DMS79 treated with DMSO at 0.1 percent for 48 hours (cell line): ENCODE measurements at places on chromosomes 13 and 19.
A peak's percentile ranks its signal among the peaks of the same experiment; 100 is the strongest.

GRCh38 chr19:23095418-23095817 is 21.4 kb upstream of the ZNF730 start:
- no peak for DNase-seq

DNA sequence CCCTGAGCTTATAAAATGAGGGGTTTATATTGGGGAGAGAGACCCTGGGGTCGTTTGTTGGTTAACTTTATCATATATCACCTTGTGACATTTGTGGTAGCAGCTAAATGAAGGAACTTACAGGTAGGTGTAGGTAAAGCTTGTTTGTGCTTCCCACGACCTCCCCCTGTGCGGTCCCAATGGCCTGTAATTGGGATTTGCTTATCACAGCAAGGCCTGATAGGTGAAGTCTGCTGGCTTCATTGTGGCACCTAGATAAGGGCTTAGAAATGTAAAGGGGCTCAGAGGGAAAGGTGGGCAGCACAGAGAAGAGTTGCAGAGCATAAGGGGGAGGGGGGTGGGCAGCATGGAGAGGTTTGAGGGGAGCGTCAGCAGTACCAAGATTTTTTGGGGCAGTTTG is 35.5 kb upstream of the MLNR start:
- DNase-seq: no peak

- no peak for DNase-seq
Measured at GRCh38 chr13:43134868-43135267, 111.5 kb downstream of the DNAJC15 start.

DNA sequence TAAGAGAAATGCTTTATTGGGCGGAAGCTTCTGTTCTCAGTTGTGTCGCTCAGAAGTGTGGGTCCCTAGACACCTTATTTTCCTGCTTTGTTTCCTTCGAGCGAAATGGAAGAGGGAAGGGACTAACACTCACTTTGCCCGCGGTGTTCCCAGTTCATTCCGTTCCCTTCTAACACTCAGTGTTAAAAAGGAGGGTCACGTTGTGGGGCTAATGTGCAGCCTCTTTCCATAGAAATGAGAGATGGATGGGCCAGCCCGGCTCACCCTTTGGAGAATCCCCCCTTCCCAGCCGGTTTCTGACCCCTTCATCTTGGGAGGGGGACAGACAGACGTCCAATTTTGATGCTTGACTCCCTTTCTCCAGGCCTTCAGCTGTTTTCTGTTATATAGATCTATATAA is 2.3 kb downstream of the ATP11A start:
- peak; percentile 69 for DNase-seq

DNA sequence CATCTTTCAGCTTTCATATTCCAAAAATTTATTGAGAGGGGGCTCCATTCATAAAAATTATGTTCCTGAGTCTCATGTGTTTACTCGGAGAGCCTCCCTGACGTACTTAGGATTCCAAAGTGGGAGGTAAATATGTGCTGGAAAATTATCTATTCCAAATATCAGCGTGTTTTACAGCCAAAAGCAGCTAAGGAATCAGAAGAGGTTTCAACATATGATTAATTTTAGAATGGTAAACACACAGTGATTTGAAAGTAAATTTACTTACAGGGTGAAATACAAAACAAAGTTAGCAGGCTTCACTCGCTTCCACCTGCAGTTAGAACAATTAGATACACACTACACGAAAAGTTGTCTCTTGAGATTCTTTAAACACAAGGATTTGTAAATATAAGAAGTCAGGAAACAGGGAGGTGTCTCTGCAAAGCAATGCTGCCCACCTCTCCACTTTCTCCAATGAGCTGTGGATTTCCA is 313.8 kb upstream of the NBEA start:
- no peak for DNase-seq

GRCh38 chr13:44365008-44365407 is 8.6 kb upstream of the SERP2 start:
- DNase-seq: no peak

DNA sequence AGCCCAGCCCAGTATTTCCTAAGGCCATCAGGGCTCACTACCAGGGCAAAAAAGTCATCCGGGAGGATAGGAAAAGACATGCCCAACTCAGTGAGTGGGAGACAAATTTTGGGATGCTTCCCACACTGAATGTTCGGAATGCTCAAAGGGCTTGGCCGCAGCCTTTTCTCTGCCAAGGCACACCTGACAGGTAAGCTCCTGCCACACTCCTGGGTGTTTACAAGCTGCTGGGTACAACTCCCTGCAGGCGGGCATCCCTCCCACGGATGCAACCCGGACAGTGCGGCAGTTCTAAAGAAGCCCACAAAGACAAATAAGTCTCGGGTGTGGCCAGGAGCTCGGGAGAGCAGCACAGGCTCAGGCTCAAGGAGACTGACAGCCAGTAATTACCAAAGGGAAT is 28.1 kb downstream of the SLC7A1 start:
- DNase-seq: no peak

- no peak for DNase-seq
Measured at GRCh38 chr19:391726-392374, 17.1 kb downstream of the C2CD4C start.

- DNase-seq: no peak
Measured at GRCh38 chr13:81230386-81230785, 889.5 kb upstream of the SPRY2 start.

GRCh38 chr13:37627428-37627827 is 28.9 kb upstream of the POSTN start:
- DNase-seq: no peak

DNA sequence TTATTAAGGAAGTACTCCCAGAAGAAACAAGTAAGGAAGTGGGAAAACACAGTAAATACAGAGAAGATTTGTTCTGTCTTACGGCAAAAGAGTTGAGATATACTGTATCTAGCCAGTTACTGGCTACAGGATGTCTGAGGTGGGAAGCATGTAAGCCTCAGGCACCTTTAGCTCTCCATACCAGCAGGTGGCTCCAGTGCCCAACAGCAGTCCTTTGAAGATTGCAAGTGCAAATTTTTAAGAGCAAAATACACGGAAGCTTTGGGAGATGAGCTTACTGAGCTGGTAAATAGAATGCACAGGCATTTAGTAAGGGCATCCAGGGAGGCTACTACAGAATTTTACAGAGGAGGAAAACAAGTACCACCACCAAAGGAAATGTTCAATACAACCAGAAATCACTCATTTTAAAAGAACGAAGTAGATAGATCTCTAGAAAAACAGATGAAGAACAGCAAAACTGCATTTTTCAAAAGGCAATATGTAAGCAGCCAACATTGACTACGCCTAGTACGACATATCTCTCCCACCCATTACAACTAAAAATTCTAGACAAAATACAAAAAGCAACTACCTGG is 57.9 kb upstream of the VSTM2B start:
- DNase-seq: no peak

GRCh38 chr13:94764576-94765321 is 52.4 kb upstream of the SOX21 start:
- DNase-seq: no peak

DNA sequence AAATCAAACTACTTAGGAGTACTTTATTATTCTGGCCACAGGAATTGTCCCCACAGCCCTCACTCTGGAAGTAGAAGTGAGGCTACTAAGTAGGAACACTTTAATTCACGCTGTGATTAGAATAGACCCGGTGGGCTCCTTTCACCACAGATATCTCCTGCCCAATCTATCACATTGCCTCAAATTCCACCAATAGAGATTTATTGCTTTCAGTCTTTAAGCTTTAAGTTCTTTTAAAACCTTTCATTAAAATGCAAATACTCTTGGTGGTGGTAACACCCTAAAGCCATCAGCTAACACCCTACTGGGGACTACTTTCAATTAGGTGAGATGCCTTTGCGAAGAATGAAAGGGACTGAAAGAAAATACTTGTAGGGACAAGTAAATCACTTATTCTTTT is 181.9 kb downstream of the DACH1 start:
- no peak for DNase-seq

DNA sequence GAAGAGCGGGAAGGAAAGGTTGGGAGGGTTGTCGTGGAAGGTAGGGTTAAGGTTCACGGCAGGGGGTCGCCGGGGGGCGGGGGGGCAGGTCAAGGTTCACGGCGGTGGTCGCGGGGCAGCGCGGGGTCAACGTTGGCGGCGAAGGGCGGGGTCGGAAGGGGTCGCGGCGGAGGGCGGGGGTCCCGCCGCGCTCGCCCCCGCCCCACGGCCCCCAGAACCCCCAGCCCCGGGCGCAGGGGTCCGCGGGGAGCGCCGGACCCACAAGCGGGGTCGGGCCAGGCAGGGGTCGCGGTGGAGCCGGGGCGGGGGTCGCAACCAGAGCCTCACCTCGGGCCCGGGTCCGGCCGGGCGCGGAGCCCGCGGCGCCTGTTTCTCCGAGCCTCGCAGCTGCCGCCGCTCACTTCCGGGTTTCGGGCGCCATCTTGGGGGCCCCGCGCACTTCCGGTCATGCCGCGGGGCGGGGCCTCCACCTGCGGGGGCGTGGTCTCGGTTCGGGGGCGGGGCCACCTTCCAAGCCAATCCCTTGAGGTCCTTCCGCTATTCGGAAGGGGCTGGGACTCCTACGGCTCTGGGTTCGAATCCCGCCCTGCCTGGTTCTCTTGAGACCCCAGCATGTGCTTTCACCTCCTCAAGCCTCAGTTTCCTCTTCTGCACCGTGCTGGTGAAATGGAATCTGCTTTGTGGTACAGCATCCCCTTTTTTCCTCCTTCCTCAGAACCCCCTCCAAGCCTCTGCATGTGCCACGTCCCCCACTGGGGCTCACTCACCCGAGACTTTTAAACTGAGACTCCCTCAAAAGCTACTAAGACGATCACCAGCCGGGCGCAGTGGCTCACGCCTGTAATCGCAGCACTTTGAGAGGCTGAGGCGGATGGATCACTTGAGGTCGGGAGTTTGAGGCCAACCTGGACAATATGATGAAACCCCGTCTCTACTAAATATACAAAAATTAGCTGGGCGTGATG is at the start of gene SBNO2:
Gene SBNO2, minus strand, starts transcription at position 424 of the 965 bp plus-strand sequence. CDS start 19,992 bp downstream, outside the sequence.
- peak; percentile 44 for DNase-seq

GRCh38 chr19:32877323-32877912 is 7.9 kb upstream of the SLC7A9 start:
- DNase-seq: no peak

DNA sequence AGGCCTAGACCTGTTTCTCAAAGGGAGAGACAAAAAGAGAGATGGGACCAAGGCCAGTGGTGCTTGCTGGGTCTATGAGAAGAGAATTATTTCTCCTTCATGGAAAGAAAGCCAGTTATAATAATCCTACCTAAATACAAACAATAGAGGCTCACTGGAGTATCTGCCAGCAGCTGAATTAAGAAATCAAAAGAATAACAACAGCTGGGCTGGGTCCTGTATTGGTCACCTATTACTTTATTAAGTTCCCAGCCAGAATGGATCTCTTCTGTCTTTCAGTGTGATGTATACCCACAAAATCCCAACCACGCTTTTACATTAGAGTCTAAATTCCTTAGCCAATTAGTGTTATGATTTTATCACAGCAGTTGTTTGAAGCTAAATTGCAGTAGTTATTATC is 297.8 kb upstream of the DACH1 start:
- no peak for DNase-seq

- DNase-seq: no peak
Measured at GRCh38 chr19:40056505-40056904, 474 bp upstream of the ZNF780B start.

DNA sequence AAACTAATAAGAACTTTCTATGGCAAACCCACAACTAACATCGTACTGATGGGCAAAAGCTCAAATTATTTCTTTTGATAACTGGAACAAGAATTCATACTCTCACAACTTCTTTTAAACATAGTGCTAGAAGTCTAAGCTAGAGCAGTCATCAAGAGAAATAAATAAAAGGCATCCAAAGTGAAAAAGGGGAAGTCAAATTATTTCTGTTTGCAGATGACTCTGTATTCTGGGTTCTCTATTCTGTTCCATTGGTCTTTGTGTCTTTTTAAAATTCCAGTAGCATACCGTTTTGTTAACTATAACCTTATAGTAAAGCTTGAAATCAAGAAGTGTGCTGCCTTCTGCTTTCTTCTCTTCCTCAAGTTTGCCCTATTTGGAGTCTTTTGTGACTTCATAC is 1215.9 kb downstream of the UQCRFS1 start:
- no peak for DNase-seq

- DNase-seq: no peak
Measured at GRCh38 chr13:111954661-111955411, 112.1 kb upstream of the SOX1 start.

- peak; percentile 38 for DNase-seq
Measured at GRCh38 chr13:45615501-45616101, at the start of gene ERICH6B. Gene ERICH6B, minus strand, starts transcription at chr13:45615739. Its CDS starts 18,734 bp downstream, at chr13:45597005.

- no peak for DNase-seq
Measured at GRCh38 chr19:35388277-35389054, 17.6 kb downstream of the GPR42 start.

DNA sequence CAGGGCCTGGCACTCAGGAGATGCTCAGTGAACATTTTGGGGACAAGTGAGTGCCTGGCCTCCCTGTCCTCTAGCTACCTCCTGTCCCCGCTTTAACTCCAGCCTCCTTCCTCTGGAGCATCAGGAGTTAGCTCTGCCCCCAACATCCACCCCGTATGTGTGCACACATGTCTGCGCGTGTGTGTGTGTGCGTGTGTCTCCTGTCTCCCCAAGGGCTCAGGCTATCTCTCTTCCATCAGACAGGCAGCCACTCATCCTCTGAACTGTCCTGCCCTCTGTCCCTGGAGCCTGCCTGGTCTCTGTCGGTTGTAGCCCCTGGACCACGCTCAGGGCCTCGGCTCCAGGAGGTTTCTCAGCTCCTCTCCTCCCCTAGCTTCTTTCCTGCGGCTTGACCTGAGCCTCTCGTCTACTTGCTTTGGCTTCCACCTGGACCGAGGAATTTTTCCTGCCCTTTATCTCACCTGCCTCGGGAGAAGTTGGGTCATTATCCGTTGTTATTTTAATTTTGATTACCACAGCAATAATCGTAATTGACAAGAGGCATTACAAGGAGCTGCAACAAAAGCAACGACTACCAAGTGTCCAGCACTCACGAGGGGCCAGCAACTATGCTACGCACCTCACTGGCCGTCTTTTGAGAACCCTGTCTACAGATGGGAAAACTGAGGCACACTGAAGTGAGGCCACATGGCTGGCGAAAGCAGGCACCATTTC is 32.0 kb upstream of the ASF1B start:
- DNase-seq: no peak

DNA sequence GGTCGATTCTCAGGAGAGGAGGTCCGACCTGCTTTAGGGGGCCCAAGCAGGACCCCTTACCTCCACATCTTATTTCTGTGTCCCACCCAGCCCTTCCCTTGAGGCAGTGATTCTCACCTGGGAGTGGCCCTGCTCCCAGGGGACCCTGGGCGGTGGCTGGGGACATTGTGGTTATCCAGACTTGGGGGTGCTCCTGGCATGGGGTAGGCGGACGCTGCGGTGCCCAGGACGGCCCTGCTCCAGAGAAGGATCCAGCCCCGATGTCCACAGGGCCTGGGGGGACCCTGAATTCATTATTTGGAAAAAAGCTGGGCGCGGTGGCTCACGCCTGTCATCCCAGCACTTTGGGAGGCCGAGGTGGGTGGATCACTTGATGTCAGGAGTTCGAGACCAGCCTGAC is 84.4 kb downstream of the GADD45B start:
- DNase-seq: no peak

GRCh38 chr13:50130123-50130946 is 115.1 kb downstream of the KCNRG start:
- DNase-seq: peak; percentile 38

- DNase-seq: no peak
Measured at GRCh38 chr19:40091205-40092129, 724 bp upstream of the ZNF780A start.

- no peak for DNase-seq
Measured at GRCh38 chr13:101584331-101584730, 131.9 kb downstream of the ITGBL1 start.
